ENCODE measurements at places on chromosomes 11 and 22. TPM values are rescaled to one million over a fixed set of nuclear protein-coding genes. Genes with fewer than 3 reads are reported as not detected.

- H3K4me1 ChIP-seq, result no peaks in the 10 kb centered on the region
- no peaks in the 10 kb centered on the region for H3K27me3 ChIP-seq
- no peaks in the 10 kb centered on the region for H3K36me3 ChIP-seq
- DNase-seq, result no peak
- no peak overlapping the region for H3K27ac ChIP-seq
Observed at GRCh38 chr22:30564761-30565119, 9.7 kb downstream of the GAL3ST1 start.

- no peak overlapping the region for H3K27ac ChIP-seq
- no peaks in the 10 kb centered on the region for H3K4me1 ChIP-seq
- H3K36me3 ChIP-seq, result no peaks in the 10 kb centered on the region
- DNase-seq, result no peak
- H3K4me3 ChIP-seq, result no peak overlapping the region
- H3K27me3 ChIP-seq, result no peaks in the 10 kb centered on the region
Observed at GRCh38 chr22:18909556-18909955, 3.4 kb downstream of the DGCR6 start.

- peak; percentile 83 for DNase-seq
- H3K27me3 ChIP-seq, result no peaks in the 10 kb centered on the region
- peak within 1 kb of the TSS; percentile 74 for H3K27ac ChIP-seq
- peak within 1 kb of the TSS; percentile 77 for H3K4me3 ChIP-seq
- no peaks in the 10 kb centered on the region for H3K36me3 ChIP-seq
- H3K4me1 ChIP-seq, result peaks cover 34% of the 10 kb centered on the region
Observed at GRCh38 chr22:29883045-29883774, at the start of gene MTMR3. TSS of gene MTMR3 (plus strand) at chr22:29883174. CDS start at chr22:29971060, 87,886 bp downstream.

GRCh38 chr11:95750101-95750500 lies 39.5 kb downstream of the FAM76B start:
- H3K27ac ChIP-seq, result no peak overlapping the region
- H3K36me3 ChIP-seq, result no peaks in the 10 kb centered on the region
- no peak for DNase-seq
- H3K4me3 ChIP-seq, result no peak overlapping the region
- no peaks in the 10 kb centered on the region for H3K27me3 ChIP-seq

DNA sequence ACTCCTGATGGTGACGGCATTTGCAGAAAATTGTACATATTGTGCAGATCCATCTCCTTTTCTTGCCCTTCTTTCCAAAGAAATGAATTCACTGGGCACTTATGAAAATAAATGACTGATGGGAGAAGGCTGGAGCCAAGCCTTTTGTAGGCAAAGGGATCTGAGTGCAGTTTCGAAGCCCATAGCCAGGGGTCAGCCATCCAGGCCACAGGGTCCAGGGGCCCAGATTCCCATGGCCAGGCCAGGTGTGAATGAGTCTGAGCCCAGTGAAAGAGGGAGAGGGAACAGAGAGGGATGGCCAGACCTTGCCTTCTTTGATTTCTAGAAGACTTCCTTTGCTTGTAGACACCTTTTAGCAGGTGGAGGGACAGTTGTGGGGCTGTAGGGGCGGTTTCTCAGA lies 209.1 kb downstream of the KIRREL3 start:
- H3K27ac ChIP-seq, result no peak overlapping the region
- no peak for DNase-seq
- H3K4me1 ChIP-seq, result no peaks in the 10 kb centered on the region
- no peaks in the 10 kb centered on the region for H3K36me3 ChIP-seq
- H3K27me3 ChIP-seq, result no peaks in the 10 kb centered on the region

GRCh38 chr11:1222491-1223345 lies at the start of gene MUC5B:
TSS of gene MUC5B (plus strand) at chr11:1223066. CDS start at chr11:1223124, 58 bp downstream.
- H3K27me3 ChIP-seq, result no peaks in the 10 kb centered on the region
- no peak for DNase-seq
- H3K4me3 ChIP-seq, result no peak within 1 kb of the TSS

GRCh38 chr22:30386608-30386959 lies 627 bp downstream of the RNF215 start:
- H3K27me3 ChIP-seq, result no peaks in the 10 kb centered on the region
- H3K36me3 ChIP-seq, result no peaks in the 10 kb centered on the region
- H3K4me1 ChIP-seq, result peaks cover 4% of the 10 kb centered on the region
- no peak for DNase-seq
- no peak overlapping the region for H3K27ac ChIP-seq
- H3K4me3 ChIP-seq, result peak overlapping the region; percentile 22

DNA sequence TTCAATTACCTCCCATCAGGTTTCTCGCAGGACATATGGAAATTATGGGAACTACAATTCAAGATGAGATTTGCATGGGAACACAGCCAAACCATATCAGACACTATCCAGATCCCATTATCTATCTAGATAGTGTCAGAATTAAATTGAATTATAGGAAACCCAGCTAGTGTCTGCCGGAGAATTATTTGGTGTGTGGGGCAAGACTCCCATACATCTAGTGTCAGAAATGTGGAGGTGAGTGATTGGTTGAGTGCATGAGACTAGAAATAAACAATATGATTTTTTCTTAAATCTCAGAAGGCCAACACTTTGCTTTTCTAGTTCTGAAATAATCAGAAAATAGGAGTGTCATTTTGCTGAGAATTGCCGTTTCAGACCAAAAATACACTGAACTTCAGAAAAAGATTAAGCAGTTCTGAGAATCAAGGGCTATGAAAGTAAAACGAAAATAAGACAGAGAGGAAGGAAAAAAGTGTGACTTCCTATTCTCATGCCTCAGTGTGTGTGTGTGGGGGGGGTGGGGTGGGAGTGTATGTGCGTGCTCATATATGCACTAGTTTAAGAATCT lies 21.3 kb downstream of the CASP12 start:
- H3K36me3 ChIP-seq, result no peaks in the 10 kb centered on the region
- H3K27ac ChIP-seq, result peak overlapping the region; percentile 10
- peaks cover 32% of the 10 kb centered on the region for H3K4me1 ChIP-seq

GRCh38 chr11:116929414-116930090 lies 92.1 kb upstream of the APOA1 start:
- H3K4me1 ChIP-seq, result peaks cover 94% of the 10 kb centered on the region
- no peaks in the 10 kb centered on the region for H3K36me3 ChIP-seq

DNA sequence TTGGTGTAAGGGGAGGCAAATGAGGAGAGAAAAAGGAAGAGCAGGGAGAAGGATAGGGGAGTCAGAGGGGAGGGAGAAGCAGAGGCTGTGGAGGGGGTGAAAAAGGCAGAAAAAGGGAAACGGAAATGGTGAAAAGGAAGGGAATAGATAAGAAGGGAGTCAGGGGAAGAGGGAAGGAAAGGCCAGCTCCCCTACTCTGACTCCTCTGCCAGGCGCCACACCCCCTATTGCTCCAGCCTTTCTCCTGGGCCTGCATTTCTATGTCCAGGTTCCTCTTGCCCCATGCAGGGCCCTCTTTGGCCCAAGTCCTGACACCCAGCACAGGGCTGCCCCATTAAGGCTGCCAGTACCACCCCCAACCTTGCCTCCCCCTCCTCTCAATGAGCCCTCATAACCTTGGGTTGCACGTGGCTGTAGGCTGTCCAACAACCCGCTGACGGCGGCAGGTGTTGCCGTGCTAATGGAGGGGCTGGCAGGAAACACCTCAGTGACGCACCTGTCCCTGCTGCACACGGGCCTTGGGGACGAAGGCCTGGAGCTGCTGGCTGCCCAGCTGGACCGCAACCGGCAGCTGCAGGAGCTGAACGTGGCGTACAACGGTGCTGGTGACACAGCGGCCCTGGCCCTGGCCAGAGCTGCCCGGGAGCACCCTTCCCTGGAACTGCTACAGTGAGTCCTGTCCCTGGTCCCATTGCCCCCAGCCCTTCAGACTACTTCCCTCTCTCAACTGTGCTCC lies 3.4 kb upstream of the NHERF4 start:
- no peak for DNase-seq
- no peaks in the 10 kb centered on the region for H3K27me3 ChIP-seq
- no peaks in the 10 kb centered on the region for H3K36me3 ChIP-seq
- no peak overlapping the region for H3K27ac ChIP-seq
- peaks cover 11% of the 10 kb centered on the region for H3K4me1 ChIP-seq

GRCh38 chr11:129418039-129418438 lies 42.4 kb downstream of the BARX2 start:
- DNase-seq, result no peak
- no peak overlapping the region for H3K4me3 ChIP-seq
- H3K27ac ChIP-seq, result no peak overlapping the region
- H3K4me1 ChIP-seq, result no peaks in the 10 kb centered on the region
- H3K36me3 ChIP-seq, result no peaks in the 10 kb centered on the region
- no peaks in the 10 kb centered on the region for H3K27me3 ChIP-seq

The KCNJ5 gene
- total RNA-seq, result 0.04 TPM

DNA sequence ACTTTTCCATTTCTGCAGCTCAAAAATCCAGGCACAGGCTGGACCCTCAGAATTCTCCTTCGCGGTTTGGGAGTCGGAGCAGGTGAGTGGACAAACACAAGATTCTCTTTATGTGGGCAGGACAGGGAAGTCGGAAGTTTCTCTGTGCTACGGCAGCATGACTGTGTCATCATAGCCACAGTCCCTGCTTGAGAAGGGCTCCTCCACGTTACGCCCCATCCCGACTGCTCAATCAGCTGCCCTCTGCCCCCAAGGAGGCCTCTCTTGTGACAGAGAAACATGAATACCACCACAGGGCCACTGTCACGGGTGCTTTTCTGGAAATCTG lies 89.0 kb upstream of the SHISAL1 start:
- no peak overlapping the region for H3K4me3 ChIP-seq
- H3K27ac ChIP-seq, result no peak overlapping the region
- H3K4me1 ChIP-seq, result no peaks in the 10 kb centered on the region
- no peak for DNase-seq
- no peaks in the 10 kb centered on the region for H3K27me3 ChIP-seq

DNA sequence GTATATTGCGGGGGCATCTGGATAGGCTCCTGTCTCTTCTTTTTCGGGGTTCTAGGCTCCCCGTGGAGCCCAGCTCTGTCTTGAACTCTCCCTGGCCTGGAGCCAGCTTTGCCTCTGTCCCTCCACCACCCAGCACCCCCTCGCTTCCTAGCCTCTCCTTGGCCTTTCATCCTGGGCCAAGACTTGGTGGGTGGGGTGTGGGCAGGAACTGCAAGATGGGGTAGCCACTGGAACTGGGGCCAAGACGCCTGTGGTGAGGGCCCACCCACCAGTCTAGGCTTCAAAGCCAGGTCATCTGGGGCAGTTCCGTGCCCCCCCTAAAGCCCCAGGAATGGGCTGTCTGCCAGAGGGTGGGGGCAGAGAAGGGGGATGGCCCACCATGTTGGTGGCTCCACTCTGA lies 1.7 kb upstream of the CRYBB1 start:
- H3K36me3 ChIP-seq, result no peaks in the 10 kb centered on the region
- no peak for DNase-seq
- no peak overlapping the region for H3K4me3 ChIP-seq
- H3K27ac ChIP-seq, result no peak overlapping the region
- H3K27me3 ChIP-seq, result no peaks in the 10 kb centered on the region

The SMC1B gene
- total RNA-seq, result 0.38 TPM

DNA sequence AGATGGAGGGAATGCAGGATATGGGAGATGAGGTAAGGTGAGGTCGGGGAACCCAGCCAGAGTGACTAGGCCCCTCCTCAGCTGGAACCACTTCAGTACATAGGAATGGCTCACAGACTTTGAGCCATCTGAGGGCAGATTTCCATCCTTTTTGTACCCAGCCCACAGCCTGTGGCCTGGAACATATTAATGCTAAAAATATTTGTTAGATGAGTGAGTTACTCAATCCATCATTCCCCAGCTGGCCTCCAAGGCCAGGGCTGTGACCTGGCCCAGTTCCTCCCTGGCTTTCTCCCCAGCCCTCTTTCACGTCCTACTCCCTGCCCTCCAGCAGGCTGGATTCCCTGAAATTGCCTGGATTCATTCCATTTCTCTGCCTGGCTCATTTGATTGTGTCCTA lies 57.2 kb upstream of the PRDM11 start:
- no peak for DNase-seq
- H3K27ac ChIP-seq, result no peak overlapping the region
- H3K4me1 ChIP-seq, result peaks cover 40% of the 10 kb centered on the region
- no peaks in the 10 kb centered on the region for H3K36me3 ChIP-seq

The BEST1 gene
- 0.09 TPM for total RNA-seq

The RAPSN gene
- 0.79 TPM for total RNA-seq

The UCP2 gene
- total RNA-seq, result 295 TPM

The CARD10 gene
- total RNA-seq, result 0.29 TPM

The ST3GAL4 gene
- total RNA-seq, result 12.5 TPM

The TRMU gene
- total RNA-seq, result 69.5 TPM

DNA sequence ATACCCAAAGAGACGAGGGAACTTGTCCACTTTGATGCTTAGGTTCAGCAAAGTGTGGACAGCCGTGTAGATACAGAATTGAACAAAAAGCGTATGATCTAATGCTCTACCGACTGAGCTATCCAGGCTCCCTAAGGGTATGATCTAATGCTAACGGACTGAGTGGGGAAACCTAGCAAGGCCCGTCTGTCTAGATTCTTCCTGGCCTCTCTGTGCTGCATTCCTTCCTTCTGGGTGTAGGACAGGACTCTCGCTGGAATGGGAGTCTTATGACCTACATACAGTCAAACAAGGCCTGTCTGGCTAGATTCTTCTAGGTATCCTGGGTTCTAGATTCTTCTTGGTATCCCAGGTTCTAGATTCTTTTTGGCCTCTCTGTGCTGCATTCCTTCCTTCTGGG lies 8.4 kb upstream of the SLC15A3 start:
- no peak overlapping the region for H3K4me3 ChIP-seq
- DNase-seq, result no peak
- no peaks in the 10 kb centered on the region for H3K36me3 ChIP-seq
- H3K27me3 ChIP-seq, result no peaks in the 10 kb centered on the region

GRCh38 chr22:46107089-46107664 lies 43.1 kb upstream of the PPARA start:
- DNase-seq, result no peak
- no peaks in the 10 kb centered on the region for H3K4me1 ChIP-seq
- no peaks in the 10 kb centered on the region for H3K36me3 ChIP-seq
- H3K4me3 ChIP-seq, result no peak overlapping the region
- H3K27ac ChIP-seq, result no peak overlapping the region

The MS4A1 gene
- total RNA-seq, result 0.70 TPM

GRCh38 chr11:15577519-15577918 lies 462.8 kb downstream of the INSC start:
- H3K4me1 ChIP-seq, result no peaks in the 10 kb centered on the region
- H3K27ac ChIP-seq, result no peak overlapping the region
- no peak for DNase-seq
- no peak overlapping the region for H3K4me3 ChIP-seq
- H3K36me3 ChIP-seq, result no peaks in the 10 kb centered on the region

GRCh38 chr11:122814401-122814800 lies 23.9 kb upstream of the CRTAM start:
- DNase-seq, result no peak
- no peak overlapping the region for H3K4me3 ChIP-seq
- H3K27ac ChIP-seq, result no peak overlapping the region
- H3K27me3 ChIP-seq, result no peaks in the 10 kb centered on the region
- H3K4me1 ChIP-seq, result peaks cover 8% of the 10 kb centered on the region
